ENCODE measurements at places on chromosomes 11 and 22.

- no peak for DNase-seq
Measured at GRCh38 chr11:60016881-60017280, at the start of gene OOSP4B. Gene OOSP4B, plus strand, starts transcription at chr11:60017181.

DNA sequence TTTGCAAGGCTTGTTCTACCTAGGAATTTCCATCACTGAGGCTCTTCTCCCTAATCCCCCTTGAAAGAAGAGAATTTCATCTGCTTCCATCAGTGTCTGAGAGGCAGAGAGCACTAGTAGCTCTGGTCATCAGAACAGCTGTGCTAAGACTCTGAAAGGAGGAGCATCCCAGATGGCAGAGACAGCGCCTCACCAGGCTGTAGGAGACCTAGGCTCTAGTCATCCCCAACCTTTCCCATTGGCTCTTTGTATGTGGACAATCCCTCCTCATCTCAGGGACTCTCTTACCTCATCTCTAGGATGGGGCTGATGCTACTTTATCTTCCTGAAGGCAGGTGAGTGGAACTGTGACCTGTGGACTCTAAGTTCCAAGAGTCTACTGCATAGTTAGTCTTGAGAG lies 8.8 kb upstream of the OR9I1 start:
- peak; percentile 0 for DNase-seq

- DNase-seq: peak; percentile 22
Measured at GRCh38 chr11:14249121-14249963, 109.6 kb downstream of the RRAS2 start.

GRCh38 chr11:2509481-2510001 lies 64.7 kb downstream of the KCNQ1 start:
- no peak for DNase-seq

- DNase-seq: no peak
Measured at GRCh38 chr11:68282141-68282860, 10.5 kb upstream of the C11orf24 start.

GRCh38 chr11:105000167-105000566 lies 22.8 kb downstream of the CASP5 start:
- no peak for DNase-seq

GRCh38 chr22:31105282-31105929 lies 2.0 kb downstream of the SELENOM start:
- no peak for DNase-seq

DNA sequence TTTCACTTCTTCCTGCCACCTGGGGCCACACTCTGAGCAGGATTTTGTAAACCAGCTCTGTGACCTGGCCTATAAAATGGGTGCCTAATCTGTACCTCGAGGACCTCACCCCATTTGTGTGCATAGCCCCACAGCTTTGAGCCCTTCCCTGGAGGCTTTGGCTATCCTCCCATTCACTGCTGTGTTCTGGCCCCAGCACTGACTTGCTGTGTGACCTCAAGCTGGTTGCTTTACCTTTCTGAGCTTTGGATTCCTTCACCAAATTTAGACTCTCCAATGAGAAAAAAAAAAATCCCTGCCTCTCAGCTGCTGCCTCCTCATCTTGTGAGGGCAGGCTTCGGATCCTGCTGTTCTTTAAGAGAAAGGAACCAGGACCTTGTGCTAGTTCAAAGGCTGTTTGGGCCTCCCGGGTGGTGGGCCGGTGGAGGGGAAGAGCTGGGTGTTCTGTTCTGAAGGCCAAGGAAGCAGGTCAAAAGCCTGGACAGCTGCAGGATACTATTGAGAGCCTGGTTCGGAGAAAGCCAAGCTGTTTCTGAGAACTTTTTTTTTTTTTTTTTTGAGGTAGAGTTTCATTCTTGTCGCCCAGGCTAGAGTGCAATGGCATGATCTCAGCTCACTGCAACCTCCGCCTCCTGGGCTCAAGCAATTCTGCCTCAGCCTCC lies 1.1 kb upstream of the PYGM start:
- no peak for DNase-seq

DNA sequence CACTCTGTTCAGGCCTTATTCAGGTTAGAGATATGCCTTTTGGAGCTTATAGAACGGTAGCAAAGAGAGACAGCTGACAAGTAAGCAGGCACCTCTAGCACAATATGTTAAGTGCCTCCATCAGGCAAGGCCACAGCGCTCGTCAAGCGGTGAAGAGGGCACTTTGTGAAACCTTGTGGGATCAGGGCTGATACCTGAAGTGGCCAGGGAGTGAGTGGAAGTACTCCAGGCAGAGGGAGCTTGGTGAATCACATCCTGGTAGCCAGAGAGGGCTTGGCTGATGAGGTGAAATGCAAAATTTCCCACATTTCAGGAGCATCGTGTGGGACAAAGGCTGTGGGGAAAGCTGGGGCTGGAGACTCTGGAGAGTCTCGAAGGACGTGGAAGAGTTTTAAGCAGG lies 87.4 kb downstream of the PKNOX2 start:
- DNase-seq: no peak

DNA sequence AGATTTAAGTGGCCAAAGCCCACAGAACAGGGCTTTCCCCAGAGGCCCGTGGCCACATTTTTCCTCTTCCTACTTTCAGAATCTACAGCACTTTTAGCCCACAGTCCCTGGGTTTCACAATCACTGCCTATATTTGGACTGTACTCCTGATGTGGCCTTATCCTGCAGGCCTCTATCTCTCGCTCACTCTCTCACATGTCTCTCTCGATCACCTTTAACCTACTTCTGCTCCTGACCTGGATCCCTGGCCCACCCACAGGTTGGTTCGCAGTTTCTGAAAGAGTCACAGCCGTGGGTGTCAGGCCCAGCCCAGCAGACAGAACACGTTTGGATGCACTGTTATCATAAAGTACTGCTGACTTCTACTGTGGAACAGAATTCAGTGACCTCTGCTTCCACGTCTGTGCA lies 55.5 kb downstream of the LARGE1 start:
- DNase-seq: no peak

DNA sequence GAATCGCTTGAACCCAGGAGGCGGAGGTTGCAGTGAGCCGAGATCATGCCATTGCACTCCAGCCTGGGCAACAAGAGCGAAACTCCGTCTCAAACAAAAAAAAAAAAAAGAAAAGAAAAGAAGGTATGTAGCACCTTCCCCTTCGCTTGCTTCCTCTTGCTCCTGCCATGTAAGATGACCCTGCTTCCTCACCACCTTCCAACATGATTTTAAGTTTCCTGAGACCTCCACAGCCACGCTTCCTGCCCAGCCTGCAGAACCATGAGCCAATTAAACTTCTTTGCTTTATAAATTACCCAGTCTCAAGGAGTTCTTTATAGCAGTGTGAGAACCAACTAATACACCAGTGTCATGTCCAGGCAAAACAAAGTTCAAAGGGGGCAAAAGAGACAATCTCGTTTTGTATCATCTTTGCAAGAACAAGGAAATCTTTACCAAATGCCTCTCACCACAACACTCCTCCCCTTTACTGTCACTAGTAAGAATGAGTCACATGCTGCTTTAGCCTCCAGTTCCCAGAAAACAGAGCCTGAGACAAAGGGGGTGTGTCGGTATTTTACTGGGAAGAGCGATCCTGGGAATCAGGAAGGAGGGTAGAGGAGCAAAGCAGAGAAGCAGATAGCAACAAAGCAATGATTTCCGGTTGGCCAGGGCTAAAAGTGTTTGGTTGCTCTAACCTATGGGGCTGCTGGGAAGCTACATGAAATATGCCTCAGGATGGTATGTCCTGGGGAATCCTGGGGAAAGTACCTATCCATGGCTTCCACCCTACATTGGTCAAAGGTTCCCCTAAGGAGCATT lies 10.5 kb upstream of the MCHR1 start:
- DNase-seq: peak; percentile 85

DNA sequence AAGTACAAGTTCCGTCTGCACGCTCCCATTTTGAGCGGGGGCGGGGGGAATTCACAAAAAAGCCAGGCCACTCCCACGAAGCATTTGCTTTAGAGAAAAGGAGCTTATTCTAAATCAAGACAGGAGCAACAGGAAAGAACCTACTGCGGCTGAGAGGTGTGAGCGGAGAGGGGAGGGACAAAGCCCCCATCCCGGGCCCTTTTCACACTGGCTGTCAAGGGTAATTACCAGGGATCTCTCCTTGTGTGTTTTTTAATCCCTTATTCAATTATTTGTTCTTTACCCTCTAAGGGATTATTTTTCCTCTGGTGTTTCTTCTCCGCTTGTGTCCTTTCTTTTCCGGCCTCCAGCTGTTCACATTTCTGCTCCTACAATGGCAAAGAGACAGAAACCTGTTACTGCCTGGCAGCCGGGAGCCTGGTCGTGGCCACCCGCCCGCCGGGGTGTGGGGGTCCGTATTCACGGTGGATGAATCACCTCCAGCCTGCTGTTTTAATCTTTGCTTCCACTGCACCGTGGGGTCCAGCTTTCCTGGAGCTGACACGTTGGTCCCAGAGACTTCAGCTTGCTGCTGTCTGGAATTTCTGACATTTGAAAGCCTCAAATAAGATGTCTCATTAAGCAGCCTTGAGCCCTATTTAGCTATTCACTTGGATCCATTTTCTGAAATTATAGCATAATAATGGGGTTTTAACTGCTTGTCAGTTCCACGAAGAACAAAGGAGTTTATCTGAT lies 61.4 kb upstream of the FADD start:
- DNase-seq: no peak

- no peak for DNase-seq
Measured at GRCh38 chr22:34534101-34534500, 531.9 kb upstream of the ISX start.

- no peak for DNase-seq
Measured at GRCh38 chr11:121310908-121311307, 18.3 kb downstream of the SC5D start.

- peak; percentile 72 for DNase-seq
Measured at GRCh38 chr22:41915035-41915785, at the start of gene SHISA8. Gene SHISA8, minus strand, starts transcription at chr22:41915074. Its CDS starts 407 bp downstream, at chr22:41914667.

DNA sequence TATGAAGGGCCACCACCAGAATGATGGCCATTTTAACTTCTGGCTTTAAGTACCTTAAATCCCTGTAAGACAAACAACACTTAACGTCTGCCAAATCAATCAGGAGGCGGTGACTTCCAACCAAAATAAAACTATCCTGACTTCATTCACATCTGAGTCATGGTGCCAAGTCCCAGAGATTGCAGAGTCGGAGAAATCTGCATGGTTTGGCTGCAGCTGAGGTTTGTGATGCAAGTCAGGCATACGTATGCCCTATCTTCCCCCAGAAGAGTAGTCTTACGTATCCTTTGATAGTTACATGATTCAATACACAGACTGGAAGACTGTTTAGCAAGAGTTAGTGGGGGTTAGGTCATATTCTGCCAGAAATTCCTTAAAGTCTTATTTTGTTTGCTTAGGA lies 1.7 kb upstream of the GAB2 start:
- DNase-seq: peak; percentile 93

DNA sequence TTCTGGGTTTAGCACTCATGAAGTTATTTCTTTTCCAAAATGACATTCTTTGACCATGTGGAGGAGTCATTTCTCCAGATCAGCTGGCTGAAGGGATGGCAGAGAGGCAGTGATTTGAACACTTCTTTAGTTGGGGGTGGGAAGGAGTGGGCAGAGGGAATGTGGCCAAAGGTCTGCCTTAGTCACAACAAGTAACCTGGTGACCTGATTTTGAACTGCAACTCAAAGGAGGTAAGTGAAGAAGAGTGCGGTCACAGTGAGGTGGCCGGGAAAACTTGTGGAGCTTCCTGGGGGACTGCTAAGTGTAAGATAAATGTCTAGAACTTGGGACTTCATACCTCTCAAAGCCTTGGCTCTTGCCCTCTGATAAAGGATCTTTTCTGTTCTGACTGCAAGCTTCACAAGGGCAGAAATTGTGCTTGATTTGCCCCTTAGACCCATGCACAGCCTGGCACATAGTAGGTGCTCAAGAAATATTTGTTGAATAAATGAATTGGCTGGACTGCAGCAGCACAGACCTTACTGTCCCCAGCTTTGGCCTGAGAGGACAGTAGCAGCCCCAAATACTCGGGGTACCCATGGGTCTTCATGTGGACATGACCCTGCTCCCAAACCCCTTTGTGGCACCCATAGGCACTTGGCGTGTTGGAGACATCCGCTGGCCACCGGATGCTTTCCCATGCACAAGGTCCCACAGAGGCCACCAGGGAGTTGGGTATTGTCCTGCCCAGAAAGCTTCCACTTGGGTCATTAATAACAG lies 99.0 kb upstream of the ALX4 start:
- DNase-seq: no peak

GRCh38 chr11:111448414-111448813 lies 63.8 kb downstream of the BTG4 start:
- no peak for DNase-seq

DNA sequence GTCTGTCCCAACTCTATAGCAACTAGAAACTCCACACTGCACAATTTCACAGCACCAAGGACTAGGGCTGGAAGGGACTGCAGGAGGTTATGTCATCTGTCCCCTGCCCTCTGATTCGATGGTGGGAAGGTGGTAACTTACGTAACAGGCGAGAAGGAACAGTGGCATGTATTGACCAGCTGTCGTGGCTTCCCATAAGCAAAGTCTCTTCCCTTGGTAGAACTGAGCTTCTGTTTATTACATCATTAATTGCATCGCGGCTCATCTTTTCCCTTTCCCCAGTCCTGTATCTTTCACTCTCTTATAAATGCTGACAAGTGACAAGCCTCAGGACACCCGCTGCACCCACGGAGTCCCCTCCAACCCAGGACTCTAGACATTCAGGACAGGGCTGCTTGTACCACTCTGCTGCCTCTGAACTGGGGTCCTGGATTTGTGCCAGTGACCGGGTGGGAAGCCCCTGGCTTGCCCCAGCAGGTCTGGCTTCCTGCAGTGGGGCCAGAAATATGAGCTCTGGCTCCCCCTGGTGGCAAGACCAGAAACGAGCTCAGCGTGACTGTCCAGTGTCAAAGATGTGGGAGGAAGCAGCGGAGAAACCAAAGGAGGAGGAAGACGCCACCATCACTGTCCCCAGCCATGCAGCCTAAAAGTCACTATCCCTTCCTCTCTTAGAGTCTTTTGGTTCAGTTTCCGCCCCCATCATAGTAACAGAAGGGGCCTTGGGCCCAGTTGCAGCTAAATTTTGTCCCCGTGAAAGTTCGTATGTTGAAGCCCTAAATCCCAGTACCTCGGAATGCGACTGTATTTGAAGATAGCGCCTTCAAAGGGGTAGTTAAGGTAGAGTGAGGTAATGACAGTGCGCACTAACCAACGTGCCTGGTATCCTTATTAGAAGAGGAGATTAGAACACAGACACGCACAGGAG lies 84.5 kb downstream of the ISX start:
- peak; percentile 49 for DNase-seq

GRCh38 chr11:124183068-124183467 lies at the start of gene OR10D3:
Gene OR10D3, plus strand, starts transcription at chr11:124183345. Its CDS starts 1,925 bp downstream, at chr11:124185270.
- DNase-seq: no peak

GRCh38 chr11:111977146-111978027 lies 40.2 kb downstream of the DIXDC1 start:
- DNase-seq: peak; percentile 73

GRCh38 chr11:17217401-17217800 lies 9.6 kb upstream of the PIK3C2A start:
- DNase-seq: no peak

- DNase-seq: no peak
Measured at GRCh38 chr11:99370549-99371216, 349.9 kb downstream of the CNTN5 start.
